ENCODE measurements at places on chromosomes 6 and 20. TPM values are rescaled to one million over a fixed set of nuclear protein-coding genes. Genes with fewer than 3 reads are reported as not detected.

FAM217B gene
- 4.5 TPM for total RNA-seq

SLCO4A1 gene
- 6.5 TPM for total RNA-seq

TSBP1 gene
- total RNA-seq: not detected

- no peak overlapping the region for H3K27ac ChIP-seq
- no peaks in the 10 kb centered on the region for H3K4me1 ChIP-seq
- no peaks in the 10 kb centered on the region for H3K36me3 ChIP-seq
- no peak overlapping the region for H3K4me3 ChIP-seq
- DNase-seq: no peak
Measured at GRCh38 chr6:158832026-158832425, 12.9 kb upstream of the EZR start.

Measured in ovary (tissue), 10 donors.